Epithelial cell of prostate (primary cell): ENCODE measurements at places on chromosomes 6 and 20.

- DNase-seq, result no peak
Observed at GRCh38 chr20:43984587-43984986, 69.9 kb downstream of the TOX2 start.

- peak; percentile 57 for DNase-seq
Observed at GRCh38 chr6:27019651-27020552, 227.6 kb upstream of the PRSS16 start.

DNA sequence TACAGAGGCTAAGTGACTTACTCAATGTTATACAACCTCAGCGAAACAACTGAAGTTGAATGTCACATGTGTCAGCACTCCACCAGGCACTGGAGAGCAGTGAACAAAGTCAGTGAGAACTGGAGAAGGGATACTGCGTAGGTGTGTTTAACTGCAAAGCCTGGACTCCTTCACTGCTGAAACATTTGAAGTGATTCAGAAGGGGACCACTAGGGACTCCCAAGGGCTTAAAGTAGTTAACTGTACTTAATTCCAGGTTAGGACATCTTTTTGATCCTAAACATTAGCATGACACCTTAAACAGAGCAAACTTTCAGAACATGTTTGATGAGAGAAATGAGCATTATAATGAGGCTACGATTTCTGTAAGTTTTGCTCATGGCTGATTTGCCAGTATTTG, 45.0 kb upstream of the ZBTB24 start:
- no peak for DNase-seq

- DNase-seq, result no peak
Observed at GRCh38 chr6:134309983-134310605, 7.8 kb downstream of the SGK1 start.

- no peak for DNase-seq
Observed at GRCh38 chr6:157069585-157069984, 253.7 kb downstream of the TMEM242 start.

DNA sequence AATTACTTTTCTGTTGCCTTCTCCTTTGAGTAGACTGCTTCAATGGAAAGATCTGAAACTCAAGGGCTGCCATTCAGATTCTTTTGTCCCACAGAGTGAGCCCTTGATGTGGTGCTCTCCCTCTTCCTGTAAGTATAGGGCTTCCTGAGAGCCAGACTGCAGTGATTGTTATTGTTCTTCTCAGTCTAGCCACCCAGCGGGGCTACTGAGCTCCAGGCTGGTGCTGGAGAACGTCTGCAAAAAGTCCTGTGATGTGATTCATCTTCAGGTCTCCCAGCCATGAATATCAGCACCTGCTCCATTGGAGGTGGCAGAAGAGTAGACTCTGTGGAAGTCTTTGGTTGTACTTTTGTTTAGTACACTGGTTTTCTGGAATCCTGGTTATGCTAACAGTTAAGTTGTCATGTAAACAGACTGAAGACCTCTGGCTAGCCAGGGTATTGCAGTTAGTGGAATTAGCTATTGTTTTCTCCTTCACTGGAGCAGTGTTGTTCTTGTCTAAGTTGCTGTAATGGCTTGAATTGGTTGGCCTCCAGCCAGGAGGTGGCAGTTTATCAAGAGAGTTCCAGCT, 240.9 kb downstream of the COL12A1 start:
- DNase-seq, result no peak

- DNase-seq, result no peak
Observed at GRCh38 chr20:4763261-4763660, 41.6 kb downstream of the PRND start.

GRCh38 chr6:28659250-28659566, 133.5 kb downstream of the GPX5 start:
- no peak for DNase-seq

DNA sequence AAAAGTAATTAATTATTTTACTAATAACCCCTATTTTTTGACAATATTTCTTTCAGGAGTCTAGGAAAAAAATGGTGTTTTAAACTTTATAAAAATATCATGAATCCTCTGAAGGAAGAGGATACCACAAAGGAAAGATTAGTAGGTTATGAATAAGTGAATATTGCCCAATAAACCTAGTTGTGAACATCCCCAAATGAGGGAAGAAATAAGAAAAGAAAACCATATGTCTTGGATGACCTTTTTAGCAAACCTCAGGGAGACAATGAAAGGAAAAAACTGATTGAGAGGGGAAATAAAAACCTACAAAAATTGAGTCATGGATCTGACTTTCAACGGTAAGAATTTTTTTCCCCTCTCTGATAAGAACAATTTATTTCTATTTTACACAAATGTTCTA, 34.4 kb downstream of the TENT5A start:
- no peak for DNase-seq

DNA sequence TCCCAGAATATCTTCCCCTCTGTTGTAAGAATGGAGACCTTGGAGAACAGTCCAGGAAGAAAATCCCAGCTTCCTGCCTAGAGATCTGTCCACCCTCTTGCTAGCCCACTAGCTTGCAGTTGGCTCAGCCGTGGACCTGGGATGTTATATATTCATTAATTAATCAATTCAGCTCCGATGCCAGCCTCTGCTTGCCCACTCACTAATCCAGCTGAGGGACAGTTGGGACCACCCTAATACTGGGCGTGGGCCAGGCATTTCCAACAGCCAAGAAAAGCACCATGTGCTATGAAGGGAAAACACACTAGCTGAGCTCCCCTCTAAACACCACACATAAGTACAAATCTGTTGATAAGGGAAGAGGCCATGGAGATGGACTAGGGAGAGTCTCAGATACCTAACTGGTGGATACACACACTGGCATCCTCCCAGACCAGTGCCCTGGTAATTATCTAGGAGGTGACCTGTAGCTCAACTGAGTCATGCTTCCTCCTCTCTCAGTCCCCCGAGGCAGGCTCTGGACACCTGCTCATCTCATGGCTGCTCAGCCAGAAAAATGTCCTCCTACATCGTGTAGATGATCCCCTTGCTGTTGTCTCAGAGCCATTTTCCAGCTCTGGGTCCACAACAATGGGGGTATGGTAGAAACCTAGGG, 78.9 kb downstream of the ANKRD60 start:
- no peak for DNase-seq

GRCh38 chr6:163661272-163661671, 246.8 kb downstream of the QKI start:
- no peak for DNase-seq

GRCh38 chr6:79684876-79685275, 53.7 kb downstream of the SH3BGRL2 start:
- DNase-seq, result no peak

DNA sequence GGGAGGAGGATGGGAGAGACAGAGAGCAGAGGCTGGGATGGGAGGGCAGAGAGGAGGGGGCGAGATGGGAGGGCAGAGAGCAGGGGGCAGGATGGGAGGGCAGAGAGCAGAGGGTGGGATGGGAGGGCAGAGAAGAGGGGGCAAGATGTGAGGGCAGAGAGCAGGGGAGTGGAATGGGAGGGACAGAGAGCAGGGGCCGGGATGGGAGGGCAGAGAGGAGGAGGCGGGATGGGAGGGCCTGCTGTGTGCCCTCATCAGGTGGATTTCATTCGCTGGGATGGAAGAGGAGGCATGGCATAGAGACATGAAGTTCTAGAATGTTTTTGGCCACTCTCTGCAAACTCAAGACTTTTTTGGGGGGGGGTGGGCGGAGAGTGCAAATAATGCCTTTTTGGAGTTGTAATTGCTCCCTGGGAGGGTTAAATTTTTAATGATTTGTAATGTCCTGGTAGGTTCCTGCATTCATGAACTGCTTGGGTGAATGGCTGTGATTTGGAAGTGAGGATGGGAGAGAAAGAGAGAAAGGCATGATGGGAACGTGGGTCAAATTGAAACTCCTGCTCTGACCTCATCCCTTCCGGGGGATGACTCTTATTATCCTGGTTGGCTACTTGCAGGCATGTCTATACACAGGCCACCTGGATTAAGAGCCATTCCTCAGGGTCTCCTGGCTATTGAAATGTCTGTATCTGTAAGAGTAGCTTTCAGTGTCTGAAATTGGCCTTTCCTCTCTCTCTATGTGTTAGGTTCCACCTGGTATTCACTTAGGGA, 162.4 kb upstream of the AGPAT4 start:
- DNase-seq, result no peak

GRCh38 chr6:144580039-144580438, 294.9 kb downstream of the UTRN start:
- no peak for DNase-seq

DNA sequence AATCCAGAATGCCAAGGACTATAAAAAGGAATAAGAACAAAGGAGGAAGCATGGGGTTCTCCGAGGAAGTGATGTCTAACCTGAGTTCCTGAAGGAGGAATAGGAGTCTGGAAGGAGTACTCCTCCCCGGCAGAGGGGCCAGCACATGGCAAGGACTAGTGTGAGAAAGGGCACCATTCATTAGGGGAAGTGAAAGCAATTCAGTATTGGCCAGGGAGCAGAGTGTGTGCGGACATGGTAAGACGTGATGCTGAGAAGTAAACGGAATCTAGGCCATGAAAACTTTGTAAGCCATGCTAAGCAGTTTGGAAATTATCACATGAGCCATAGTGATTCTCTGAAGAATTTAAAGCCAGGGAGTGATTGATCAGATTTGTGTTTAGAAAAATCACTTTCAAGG, 218.9 kb upstream of the PRDM1 start:
- no peak for DNase-seq

- peak; percentile 33 for DNase-seq
Observed at GRCh38 chr6:70955441-70956190, 1.2 kb downstream of the B3GAT2 start.

DNA sequence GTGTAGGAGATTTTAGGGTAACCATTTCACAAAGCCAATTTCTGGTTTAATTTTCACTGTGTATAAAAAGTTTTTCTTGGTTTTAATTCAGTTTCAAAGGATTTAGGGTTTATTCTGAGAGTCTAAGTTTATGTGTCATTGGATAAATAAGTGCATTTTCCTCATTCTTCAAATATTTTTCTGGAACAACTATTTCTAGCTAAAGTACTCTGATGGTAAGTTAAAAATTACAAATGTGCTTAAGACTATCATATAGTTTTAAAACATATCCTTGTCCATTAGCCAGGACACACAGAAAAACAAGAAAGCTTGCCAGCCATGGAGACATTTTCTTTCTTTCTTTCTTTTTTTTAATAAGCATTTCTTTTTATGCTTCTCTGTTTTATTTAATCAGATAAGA, 333.0 kb downstream of the RFPL4B start:
- DNase-seq, result no peak

DNA sequence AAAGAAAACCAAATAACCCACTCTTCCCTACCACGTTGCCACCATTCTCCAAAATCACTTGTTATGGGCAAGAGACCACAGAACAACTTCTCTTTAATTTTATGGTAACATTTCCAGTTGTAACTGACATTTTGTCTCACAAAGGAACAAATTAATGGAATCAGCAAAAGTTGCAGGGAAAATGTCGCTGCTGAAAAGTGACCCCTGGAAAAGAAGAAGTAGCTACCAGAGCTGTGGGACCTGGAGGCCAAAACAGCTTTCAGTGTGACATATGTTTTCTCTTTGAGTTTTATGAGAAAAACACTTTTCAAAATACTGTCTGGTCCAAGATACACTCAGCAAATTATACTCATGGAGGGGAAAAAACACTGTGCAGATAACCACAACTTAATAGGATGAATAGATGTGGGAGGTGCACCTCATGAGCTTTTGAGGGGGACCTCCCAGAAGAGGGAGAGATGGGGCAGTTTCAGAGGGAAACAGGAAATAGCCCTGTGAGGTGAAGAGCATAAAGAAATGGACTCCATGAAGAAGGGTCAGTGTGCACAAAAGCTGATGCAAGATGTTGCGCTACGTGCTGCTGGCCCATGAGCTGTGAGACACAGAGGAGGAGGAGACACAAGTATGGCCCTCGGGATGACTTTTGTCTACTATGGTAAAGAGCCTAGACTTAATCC, 87.3 kb downstream of the DTNBP1 start:
- no peak for DNase-seq

- DNase-seq, result no peak
Observed at GRCh38 chr6:100464162-100464851, 414 bp downstream of the SIM1 start.

GRCh38 chr20:15515691-15516090, 1057.6 kb downstream of the KIF16B start:
- DNase-seq, result no peak

GRCh38 chr6:81515562-81516453, 236.7 kb downstream of the TENT5A start:
- DNase-seq, result no peak

- no peak for DNase-seq
Observed at GRCh38 chr20:57450419-57450818, 59.2 kb downstream of the RBM38 start.

- DNase-seq, result no peak
Observed at GRCh38 chr20:7673841-7674240, 266.4 kb downstream of the HAO1 start.

DNA sequence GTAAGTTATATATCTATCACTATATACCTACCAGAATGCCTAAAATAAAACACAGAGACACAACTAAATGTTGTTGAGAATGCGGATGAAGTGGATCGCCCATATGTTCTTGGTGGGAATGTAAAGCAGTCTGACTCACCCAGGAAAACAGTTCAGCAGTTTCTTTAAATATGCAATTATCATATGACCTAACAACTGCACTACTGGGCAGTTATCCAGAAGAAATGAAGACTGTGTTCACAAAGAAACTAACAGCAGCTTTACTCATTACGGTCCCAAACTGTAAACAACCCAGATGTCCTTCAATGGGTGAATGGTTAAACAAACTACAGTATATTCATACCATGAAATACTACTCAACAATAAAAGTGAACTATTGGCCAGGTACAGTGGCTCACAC, 14.3 kb upstream of the ZC3H12D start:
- DNase-seq, result peak; percentile 33

DNA sequence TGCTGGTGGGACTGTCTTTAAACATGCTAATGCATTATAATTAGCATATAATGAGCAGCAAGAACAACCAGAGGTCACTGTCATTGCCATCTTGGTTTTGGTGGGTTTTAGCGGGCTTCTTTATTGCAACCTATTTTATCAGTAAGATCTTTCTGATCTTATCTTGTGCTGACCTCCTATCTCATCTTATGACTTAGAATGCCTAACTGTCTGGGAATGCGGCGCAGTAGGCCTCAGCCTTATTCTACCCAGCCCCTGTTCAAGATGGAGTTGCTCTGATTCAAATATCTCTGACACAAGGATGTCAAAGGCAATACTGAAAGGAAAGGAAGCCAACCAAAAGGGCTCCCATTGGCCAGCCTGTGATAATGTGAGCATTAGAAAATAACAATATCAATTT, 29.8 kb upstream of the SEC63 start:
- DNase-seq, result no peak

DNA sequence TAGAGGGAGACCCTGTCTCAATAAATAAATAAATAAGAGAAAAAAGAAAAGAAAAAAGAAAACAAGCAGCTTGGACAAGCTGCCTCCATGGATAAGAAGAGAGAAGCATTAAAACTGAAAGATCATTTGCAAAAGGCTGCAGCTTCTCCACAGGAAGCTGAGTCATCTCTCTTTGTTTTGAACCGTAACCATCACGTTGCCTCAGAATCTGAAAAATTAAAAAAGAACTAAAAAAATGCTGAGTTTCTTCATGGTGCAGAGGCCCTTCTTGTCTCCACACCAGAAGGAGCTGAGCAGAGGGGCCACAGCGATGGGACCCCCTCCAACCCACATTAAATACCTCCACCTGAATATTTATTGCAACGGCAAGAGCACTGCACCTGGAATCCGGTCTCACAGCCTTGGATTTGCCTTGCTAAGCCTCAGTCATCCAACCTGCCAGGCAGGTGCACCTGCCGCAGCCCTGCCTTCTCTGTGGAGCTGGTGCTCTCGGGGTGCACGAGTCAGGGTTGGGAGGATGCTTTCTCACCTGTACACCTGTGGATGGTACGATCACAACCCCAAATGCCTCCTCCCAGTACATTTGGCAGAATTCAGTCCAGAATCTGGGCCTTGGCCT, 28.1 kb downstream of the TOX2 start:
- no peak for DNase-seq

- no peak for DNase-seq
Observed at GRCh38 chr6:210104-210456, 82.2 kb upstream of the DUSP22 start.
